Stimulated activated CD4-positive, alpha-beta T cell treated with anti-CD3 and anti-CD28 coated beads, Interleukin-4, amount 100 ng/mL, for 4 hours (primary cell): ENCODE measurements at places on chromosomes 6 and 20.

DNA sequence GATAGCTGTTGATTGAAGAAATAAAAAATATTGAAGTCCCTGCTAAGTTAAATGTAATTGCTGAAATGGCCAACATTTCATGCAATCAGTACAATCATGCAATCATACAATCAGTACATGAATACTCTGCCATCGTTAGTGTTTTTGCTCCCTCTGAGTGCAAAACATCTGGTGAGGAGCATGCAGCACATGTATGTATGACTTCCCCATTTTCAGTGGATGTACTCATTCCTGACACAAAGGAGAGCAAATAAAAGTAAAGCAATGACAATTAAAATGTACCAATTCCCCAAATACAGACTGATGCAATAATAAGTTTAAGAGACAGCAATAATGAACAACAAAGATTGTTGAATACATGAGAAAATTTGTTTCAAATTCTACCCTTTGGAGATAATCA is 140.7 kb downstream of the PLCB1 start:
- no peak for DNase-seq

DNA sequence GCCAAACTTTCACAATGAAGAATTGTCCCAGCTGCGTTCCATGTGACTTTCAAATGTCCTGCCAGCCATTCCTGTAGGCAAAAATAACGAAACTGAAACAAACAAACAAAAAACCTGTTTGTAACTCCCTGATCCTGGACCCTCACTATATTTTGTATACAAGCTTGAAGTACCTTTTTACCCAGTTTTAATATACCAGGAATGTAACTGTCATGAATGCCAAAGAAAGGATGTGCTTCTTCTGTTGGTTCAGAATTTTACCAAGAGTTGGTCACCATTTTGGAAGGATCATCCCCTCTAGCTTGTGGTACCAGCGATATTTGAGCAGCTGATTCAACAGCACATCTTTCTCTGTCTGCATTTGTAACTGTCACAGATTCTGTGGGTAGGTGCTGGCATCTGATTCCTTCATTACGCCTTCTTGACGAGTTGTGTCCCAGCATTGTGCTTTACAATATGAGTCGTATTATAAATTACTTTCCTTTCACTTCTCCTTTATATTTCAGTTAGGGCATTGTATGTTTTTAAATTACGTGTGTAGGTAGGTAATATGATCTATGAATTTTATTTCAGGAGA is 93.9 kb downstream of the DLGAP4 start:
- no peak for DNase-seq

- no peak for DNase-seq
These were observed 35.4 kb upstream of the RCAN2 start for GRCh38 chr6:46526607-46527006.

GRCh38 chr6:3405679-3406078 is 51.2 kb downstream of the SLC22A23 start:
- DNase-seq: no peak

- DNase-seq: no peak
These were observed 114.2 kb upstream of the MTHFD1L start for GRCh38 chr6:150751296-150751695.

GRCh38 chr6:46016063-46016608 is 476 bp upstream of the CLIC5 start:
- DNase-seq: no peak

- DNase-seq: no peak
These were observed 4.4 kb upstream of the OLIG3 start for GRCh38 chr6:137498481-137499190.

DNA sequence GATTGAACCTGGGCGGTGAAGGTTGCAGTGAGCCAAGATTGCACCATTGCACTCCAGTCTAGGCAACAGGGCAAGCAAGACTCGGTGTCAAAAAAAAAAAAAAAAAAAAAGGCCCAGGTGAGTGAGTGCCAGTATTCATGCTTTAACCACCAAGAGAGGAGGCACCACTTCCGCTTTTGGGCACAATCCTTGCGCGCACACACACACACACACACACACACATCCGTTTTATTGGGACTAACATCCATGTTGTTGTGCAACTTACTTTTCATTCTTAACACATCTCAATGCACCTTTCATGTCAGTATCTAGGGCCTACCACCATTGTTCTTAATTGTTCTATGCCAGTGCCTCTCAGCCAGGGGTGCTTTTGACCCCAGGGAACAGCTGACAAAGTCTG is 263.0 kb downstream of the CDC5L start:
- no peak for DNase-seq

GRCh38 chr20:52383995-52384621 is 192.5 kb upstream of the ZFP64 start:
- DNase-seq: no peak

DNA sequence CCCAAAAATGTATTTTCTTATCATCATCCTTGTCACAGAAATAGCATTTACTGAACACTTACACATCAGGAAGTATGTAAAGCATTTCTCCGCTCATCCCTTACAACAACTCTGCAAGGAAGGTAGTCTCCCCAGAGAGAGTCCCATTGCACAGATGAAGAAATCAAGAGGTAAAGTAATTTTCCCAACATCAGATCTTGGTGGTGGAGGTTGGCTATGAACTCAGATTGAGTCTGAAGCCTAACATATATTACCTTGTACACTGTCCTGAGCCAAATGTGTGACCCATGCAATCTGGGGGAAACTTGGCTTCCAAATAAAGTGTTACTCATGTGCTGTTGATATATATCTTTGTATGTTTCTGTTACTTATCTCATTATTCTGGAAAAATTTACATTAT is 31.4 kb downstream of the MAN1A1 start:
- DNase-seq: no peak

GRCh38 chr6:9540534-9541126 is 874.2 kb downstream of the TFAP2A start:
- DNase-seq: no peak

GRCh38 chr6:6592826-6593475 is 4.4 kb downstream of the LY86 start:
- DNase-seq: no peak

GRCh38 chr6:33164176-33164575 is 28.1 kb downstream of the COL11A2 start:
- no peak for DNase-seq

DNA sequence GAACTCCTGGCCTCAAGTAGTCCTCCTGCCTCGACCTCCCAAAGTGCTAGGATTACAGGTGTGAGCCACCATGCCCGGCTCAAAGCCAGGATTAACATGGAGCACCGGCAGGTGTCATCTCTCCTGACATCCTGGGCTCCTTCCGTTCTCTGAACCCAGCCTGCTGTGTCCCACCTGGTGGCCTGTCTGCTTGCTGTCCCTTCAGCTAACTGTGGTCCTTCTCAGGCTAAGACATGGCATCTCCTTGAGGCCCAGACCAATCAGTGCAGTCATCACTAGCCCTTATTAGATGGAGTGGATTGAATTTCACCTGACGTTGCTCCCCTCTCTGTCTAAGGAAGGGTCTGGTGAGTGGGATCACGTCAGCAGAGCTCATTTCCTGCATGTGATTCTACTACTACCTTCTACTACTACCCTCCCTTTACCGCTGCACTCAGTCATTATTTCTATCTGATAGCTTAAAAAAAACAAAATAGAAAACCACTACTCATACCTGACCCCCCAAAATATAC is 28.0 kb upstream of the SYNJ2 start:
- DNase-seq: no peak

DNA sequence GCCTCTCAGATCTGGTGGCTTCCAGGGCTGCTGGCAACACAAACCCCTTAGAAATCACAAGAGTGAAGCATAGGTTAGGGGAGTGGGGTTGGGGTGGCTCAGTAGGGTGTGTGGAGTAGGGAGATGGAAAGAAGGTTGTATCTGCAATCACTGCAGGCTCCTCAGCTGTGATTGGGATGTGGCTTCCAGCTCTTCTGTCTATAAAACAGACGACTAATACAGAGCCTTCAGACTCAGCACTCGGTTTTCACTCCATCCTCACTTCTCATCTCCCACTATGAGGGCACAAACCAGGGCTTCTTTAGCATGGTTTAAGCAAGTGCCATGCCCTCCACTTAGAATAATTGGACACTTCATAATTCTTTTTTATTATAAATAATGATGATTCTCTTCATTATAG is 46.4 kb upstream of the CAP2 start:
- no peak for DNase-seq

GRCh38 chr20:12786276-12786675 is 222.5 kb upstream of the SPTLC3 start:
- no peak for DNase-seq

DNA sequence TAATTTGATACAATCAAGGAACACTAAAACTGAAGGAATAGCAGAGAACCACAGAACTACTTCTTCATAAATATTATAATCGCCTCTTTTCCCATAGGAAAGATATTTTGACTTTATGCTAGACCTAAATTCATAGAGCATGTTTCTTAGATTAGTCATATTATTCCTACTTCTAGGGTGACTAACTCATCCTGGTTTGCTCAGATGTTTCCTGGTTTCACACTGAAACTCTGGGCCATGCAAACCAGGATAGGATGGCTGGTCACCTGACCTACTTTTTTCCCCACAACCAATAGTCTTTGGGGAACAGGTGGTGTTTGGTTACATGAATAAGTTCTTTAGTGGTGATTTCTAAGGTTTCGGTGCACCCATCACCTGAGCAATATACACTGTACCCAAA is 42.8 kb downstream of the MMS22L start:
- no peak for DNase-seq

- peak; percentile 79 for DNase-seq
These were observed 1.6 kb upstream of the MDGA1 start for GRCh38 chr6:37699138-37699766.

DNA sequence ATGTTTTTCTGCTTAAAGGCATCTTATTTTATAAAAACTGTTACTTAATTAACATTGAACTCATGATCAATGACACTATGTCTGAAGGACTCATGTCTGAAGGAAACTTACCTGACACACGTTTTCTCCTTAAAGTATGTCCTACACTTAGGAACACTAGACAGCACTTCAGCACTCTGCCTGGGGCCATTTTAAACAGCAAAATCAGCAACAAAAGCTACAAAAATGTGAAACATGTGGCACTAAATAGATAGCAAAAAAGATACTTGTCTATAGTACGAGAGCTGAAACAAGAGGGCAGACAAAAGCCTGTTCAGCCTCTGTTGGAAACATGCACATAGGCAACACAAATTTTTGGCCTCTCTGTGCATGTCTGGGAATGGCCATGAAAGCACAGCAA is 93.5 kb upstream of the TMEM30A start:
- DNase-seq: no peak

DNA sequence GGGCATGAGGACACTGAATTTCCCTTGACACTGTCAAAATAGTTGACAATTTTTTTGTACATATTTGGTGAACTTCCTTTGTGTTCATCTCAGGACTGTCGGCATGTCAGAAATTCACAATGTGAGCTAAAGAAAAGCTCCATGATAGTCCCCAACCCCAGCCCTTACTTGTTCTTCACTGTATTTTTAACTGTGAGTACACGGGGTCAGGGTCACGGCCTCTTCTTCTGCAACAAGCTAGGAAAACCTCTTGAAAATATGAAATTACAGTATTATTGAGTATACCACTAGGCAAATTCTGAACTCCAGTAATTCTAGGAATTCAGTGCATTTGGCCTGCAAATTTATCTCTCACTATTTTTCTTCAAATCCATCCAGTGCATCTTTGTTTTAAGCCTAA is 199.4 kb downstream of the SLC24A3 start:
- no peak for DNase-seq

DNA sequence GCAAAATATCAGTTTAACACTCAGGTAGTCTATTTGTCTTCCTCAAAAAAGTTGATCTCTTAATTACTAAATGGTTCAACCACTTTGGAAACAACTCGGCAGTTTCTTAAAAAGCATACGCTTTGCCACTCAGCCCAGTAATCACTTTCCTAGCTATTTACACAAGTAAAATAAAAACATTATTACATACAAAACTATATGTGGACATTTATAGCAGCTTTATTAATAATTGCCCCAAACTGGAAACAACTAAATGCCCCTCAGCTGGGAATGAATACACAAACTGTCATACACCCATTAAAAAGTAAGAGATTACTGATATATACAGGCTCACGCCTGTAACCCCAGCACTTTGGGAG is 7.4 kb downstream of the EEF1A1 start:
- no peak for DNase-seq

- no peak for DNase-seq
These were observed 9.2 kb downstream of the ECI2 start for GRCh38 chr6:4125933-4126864.

DNA sequence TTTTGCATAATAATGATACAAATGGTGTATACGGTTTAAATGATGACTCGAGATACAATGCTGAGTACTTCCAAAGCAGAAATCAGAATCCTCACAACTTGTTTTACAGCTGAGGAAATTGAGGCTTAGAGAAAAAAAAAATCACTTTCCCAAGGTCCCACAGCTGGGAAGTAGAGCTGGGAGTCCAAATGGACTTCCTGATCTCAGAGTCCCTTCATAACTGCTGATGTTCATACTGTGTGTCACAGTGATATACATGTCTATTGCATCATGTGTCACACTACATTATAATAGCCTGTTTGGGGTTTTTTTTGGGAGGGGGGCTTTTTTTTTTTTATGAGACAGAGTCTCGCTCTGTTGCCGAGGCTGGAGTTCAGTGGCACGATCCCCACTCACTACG is 8.5 kb downstream of the HM13 start:
- no peak for DNase-seq

DNA sequence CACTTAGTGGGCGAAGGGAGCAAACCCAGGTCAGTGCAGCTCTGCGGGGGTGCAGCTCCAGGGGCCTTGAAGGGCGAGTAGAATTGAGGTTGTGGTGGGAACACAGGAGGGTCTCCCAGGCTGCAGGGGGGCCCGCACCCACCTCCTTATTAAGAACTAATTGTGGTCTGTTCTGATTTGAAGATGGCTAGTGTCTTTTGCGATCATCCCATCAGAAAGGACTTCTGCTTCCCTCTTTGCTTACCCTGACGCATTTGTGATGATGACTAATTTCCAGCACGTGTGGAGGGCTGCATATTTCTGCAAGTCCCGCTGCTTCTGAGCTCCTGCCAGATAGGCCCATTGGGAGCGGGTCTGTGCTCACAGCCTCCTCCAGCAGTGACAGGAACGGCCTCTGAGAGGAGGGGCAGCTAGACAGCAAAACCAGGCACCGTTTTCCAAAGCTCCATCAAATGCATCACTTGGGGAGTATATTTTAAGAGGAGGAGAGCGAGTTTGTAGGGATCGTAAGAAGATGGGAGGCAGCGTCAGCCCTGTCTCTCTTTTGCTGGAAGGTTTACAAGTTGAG is 268.9 kb downstream of the CDH4 start:
- no peak for DNase-seq

DNA sequence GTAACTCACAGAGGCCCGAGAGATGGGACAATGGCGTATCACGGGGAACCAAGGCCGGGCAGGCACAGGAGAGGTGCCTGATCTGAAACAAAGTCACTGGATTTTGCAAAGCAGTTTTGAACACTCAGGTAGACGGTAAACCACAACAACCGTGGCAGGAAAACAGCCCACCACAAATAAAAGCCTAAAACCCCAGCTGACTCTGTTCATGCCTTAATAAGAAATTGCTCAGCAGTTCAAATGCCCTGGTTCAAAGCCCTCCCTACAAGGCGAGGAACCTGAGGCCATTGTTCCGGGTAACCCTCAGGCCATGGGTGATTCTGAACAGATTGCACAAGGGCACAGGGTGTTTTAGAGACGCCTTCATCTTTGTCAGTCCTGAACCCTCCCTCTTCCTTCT is 114.2 kb downstream of the MAP3K7 start:
- DNase-seq: peak; percentile 31
